ENCODE measurements at places on chromosomes 3 and 15.

- no peak for DNase-seq
These were observed 20.8 kb upstream of the RNF111 start for GRCh38 chr15:58966698-58967097.

GRCh38 chr3:42014921-42015533, 53.1 kb upstream of the ULK4 start:
- peak; percentile 73 for DNase-seq

DNA sequence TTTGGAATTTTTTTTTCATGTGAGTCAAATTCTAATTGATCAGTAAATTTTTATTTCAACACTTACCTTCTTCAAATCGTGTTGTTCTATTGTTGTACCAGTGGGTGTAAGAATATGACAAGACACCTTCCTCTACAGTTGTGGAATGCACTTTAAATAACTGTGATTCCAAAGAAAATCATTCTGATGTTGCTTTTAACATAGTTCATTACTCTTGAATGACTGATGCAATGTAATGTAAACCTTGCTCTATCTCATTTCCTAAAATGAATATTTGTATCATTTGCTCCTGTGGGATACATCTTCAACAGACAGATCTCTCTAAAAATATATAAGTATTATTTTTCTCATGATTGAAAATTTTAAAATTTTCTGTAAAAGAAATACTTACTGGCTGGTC, 313.4 kb downstream of the RBMS3 start:
- no peak for DNase-seq

DNA sequence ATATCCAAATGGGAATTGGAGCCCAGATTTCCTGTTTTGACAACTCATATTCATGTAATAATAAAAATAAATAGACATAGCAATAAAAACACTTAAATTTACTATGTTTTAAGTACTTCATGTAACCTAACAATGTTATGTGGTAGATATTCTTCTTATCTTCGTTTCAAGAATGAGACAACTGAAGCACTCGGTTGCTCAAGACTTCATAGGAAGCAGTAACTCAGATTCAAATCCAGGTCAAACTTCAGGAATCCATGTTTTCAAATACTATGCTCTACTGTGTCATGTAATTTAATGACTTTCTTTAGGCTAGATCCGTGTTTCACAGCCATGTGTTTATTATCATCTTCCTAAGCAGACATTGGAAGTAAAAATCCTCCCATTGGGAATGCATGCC, 492.2 kb downstream of the CNTN3 start:
- DNase-seq: no peak

DNA sequence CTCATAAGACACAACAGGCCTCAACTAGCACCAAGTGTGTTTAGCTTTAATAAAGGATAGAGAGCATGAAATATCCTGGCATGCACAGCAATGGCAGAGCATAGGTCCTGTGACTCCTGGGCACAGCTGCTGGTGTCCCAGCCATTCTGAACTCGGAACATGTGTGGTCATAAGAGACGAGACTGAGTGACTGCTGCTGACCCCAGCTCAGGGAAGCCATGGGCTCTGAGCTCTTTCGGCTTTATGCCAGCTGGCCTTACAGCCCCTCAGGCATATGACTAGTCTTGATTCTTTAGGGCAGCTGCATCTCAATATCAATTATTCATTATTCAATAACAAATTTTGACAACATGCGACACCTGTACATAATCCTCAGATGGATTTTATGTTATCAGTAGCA, 62.4 kb upstream of the TOPAZ1 start:
- DNase-seq: no peak

- DNase-seq: no peak
These were observed 13.2 kb downstream of the TSPAN3 start for GRCh38 chr15:77057685-77058084.

GRCh38 chr15:38474155-38474757, 20.3 kb downstream of the FAM98B start:
- DNase-seq: peak; percentile 90

- no peak for DNase-seq
These were observed 84.0 kb downstream of the IFT80 start for GRCh38 chr3:160314995-160315394.

DNA sequence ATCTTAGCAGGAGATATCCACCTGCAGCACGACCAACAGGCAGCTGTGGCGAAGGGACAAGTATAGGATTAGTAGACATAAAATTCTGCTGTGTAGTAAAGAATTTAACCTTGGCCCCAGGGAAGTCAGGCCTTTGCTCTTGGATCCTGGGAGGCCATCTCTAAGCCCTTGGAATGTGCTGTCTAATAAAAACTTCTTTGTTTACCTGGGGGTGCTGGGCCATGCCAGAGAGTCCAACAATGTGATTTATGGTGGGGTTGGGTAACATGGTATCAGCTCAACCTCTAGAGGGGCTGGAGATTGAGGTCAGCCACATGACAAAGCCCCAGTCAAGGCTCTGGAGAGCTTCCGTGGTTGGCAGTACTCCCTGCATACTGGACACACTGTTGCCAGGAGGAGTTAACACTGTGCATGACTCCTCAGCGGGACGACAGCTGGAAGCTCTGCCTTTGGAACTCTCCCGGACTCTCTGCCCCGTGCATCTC, 52.4 kb downstream of the HEG1 start:
- DNase-seq: no peak

DNA sequence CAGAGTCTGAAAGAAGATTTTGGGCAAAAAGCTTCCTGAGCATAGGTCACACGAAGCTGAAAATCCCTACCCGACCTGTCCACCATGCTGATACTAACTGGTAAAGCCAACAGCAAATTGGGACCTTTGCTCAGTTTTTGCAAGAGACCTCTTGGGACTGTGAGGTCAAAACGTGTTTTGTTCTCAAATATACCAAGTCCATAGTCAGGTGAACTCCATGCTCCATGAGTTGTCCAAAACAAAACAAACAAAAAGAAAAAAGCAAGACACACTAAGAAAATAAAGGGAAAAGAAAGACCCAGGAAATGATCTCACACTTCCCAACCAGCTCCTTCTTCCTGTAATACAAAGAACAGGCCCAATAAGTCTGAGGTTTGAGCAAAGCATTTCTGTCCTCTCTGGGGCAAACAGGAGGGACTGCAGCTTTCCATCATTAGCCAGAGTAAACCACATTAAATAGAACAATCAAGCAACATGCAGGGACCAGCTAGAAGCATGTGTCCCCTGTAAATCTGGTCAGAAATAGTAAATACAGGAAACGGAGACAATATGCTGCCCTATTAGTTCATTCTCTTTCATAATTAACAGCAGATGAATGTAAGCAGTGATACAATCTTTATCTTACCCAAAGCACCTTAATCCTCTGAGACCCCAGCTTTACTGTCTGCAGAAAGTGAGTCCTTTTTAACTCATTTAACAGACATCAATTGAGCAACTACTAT, 125.0 kb upstream of the LIPC start:
- DNase-seq: no peak

DNA sequence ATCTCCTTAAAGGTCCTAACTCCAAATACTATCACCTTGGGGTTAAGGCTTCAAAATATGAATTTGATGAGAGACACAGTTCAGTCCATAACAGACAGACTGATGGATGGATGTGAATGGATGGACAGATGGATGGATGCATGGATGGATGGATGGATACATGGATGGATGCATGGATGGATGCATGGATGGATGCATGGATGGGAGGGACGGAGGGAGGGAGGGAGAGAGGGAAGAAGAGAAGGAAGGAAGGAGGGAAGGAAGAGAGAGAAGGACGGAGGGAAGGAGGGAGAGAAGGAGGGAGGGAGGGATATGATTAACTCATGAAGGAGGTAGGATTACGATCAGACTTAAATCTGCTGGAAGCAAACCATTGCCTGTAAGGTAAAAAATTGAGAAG, 192.4 kb downstream of the LRRN1 start:
- no peak for DNase-seq

- DNase-seq: peak; percentile 83
These were observed 21.9 kb downstream of the LTF start for GRCh38 chr3:46442576-46443530.
